ENCODE measurements at places on chromosomes 6 and 20.

DNA sequence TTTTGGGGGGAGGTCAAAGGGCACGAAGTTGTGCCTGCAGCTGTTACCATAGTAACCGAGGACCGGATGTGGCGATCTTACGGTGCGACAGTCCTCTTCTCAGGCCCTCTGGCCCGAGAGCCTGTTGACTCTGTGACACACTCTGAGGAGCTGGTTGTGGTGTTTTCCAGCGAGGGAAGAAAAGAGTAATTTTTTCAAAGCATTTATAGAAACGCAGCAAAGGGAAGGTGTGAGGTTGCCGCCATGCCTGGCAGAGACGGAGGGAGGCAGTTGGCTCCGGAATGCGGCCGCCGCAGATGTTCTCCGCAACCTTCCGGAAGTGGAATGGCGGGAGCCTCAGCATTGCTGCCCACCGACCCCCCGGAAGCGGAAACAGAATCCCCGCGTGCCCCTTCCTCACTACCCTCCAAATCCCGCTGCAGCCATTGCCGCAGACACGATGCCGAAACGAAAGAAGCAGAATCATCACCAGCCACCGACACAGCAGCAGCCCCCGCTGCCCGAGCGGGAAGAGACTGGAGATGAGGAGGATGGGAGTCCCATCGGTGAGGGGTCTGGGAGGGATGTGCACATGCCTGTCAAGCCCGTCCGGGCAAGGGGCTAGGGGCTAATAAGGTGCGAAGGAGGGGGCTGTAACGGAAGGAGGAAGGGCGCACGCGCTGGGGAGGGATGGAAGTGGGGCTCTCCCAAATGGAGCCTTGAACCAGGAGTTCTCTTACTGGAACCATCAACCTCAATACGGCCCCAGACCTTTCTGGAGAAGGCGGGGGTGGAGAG is at the start of gene PRR3:
Gene PRR3, plus strand, starts transcription at position 390 of the 777 bp plus-strand sequence. Its CDS starts 50 bp downstream, at position 440.
- peak; percentile 83 for DNase-seq

DNA sequence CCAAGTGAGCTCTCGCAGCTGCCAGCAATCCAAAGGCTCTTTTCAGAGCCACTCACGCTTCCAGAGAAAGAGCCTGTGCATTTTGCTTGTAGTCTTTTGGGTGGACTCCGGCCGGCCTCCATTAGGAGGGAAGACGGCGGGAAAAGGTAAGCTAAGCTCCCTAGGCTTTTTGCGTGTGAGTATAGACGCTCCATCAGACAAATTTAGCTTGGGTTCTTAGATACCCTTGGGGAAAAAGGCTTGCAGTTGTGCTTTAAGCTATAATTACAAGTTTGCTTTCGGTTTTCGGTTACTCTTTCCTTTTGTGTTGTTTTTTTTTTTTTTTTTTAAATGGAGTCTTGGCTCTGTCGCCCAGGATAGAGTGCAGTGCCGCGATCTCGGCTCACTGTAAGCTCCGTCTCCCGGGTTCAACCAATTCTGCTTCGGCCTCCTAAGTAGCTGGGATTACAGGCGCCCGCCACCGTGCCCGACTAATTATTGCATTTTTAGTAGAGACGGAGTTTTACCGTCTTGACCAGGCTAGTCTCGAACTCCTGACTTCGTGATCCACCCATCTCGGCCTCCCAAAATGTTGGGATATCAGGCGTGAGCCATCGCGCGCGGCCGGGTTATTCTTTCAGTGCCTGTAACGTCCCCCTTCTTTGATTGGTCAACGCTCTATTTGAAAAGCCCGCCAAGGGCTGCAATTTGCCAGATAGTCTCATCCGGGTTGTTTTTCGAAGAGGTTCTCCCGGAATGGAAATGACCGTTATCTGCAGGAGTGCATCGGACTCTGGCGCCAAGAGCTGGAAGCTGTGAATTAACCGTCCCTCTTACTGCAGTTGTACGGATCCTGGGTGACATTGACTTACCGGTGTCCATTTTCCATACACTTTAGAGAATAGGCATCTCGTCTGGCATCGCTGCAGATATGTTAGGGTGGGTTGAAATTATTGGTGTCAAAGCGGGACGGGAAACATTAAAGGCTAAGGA is 18.1 kb downstream of the OR2B2 start:
- DNase-seq: peak; percentile 55

DNA sequence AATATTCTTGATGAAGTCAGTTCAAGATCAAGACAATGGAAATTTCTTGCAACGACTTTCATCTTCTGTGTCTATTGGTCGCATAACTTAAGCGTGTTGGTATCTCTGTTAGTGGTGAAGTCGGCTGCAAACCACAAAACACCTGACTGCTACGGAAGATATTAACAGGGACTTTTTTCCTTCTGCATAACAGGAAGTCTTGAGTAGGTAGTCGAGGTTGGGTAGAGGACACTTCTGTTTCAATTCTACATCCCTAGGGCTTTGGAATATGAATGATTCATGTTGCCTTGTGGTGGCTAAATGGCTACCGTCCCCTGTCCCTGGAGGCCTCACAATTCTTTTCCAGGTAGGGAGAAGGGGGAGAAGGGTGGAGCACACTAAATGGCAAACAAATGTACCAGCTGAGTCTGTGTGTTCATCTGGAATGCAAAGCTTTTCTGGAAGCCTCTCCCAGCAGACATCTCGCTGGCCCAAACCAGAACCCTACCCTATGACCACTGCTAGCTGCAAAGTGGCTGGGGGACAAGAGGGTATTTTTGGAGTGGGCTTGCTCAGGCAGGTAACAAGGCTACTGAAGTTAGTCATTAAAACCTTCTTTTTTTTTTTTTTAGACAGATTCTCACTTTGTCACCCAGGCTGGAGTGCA is 34.6 kb upstream of the NKX2-2 start:
- peak; percentile 52 for DNase-seq

- no peak for DNase-seq
These were observed 75.2 kb upstream of the CITED2 start for GRCh38 chr6:139449611-139450000.

DNA sequence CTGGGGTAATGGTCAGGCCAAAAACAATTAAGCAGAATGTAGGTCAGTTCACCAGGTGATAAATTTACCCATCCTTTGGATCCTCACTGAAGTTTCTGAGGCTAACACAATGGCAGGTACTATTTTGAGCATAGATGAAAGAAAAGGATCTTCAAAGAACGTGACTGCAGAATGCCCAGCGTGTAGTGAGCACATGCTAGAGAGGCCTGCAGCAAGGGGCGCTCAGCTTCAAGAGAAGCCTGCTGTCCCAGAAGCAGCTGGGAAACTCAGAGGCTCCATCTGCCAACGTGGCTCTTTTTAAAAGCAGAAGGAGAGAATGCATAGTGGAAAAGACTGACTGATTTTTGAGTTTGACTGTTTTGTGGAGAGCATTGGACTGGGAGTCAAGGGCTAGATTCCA is 57.4 kb downstream of the CD83 start:
- no peak for DNase-seq

Measured in effector memory CD4-positive, alpha-beta T cell (primary cell).